ENCODE measurements at places on chromosomes 1 and 21. TPM values are rescaled to one million over a fixed set of nuclear protein-coding genes. Genes with fewer than 3 reads are reported as not detected.

The GBP4 gene
- total RNA-seq = 1.4 TPM

The DMBX1 gene
- not detected for total RNA-seq

The UBE2G2 gene
- total RNA-seq = 79.4 TPM

The WNT2B gene
- total RNA-seq = 1.2 TPM

The MRPL9 gene
- 91.0 TPM for total RNA-seq

The BRINP2 gene
- total RNA-seq = 20.6 TPM

DNA sequence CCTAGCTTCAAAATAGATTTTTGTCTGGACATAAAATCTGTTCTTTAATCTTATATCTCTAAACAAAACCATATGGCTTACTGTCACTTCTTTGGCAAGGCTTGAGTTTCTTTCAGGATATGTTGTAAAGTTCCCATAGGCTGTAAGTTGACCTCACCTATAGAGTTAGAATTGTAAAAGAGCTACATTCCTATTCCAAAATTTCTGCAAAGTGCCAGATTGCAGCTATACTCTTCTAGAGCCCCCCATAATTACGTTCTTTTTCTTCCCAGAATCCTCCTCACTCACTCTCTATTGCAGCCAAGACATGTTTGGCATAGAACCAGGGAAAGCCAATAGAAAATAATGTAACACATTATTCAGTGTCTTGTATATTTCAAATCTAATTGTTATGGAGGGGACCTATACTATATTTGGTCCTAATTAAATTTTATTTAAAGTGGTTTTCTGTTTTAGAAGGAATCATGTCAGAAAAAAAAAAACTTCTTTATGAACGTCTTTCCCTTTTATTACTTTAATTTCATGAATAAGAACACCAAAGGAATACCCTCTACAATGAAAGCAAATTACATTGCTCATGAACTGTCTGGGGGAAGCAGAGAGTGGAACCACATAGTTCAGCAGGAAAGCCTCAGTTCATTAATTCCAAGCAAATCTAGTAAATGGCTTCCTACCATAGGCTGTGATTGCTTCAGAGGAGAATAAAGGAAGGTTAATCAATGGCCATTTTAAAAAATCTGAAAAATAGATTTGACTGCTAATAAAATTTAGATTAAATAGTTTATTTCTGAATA is 22.3 kb downstream of the CTTNBP2NL start:
- no peak for DNase-seq

GRCh38 chr1:66300972-66301451 is 232.9 kb upstream of the SGIP1 start:
- DNase-seq = no peak

GRCh38 chr1:182718311-182718710 is 33.9 kb upstream of the RGS8 start:
- no peak for DNase-seq

DNA sequence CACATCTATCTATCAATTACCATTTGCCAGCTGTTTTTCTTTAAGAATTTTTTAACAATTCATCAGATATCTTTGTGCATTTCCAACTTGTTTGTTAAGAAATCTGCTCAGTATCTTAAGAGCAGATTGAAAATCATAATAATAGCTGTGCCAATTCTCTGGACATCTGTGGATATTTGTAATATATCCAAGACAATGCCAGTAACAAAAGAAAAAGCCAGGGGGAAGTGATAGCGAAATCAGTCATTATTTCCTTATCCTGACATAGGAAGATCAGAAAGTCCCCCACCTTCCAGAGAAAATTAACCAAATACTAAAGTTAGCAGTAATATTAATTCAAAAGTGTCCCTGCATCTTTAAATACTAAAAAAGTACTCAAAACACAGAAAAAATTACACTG is 217.1 kb downstream of the RERE start:
- peak; percentile 50 for DNase-seq

DNA sequence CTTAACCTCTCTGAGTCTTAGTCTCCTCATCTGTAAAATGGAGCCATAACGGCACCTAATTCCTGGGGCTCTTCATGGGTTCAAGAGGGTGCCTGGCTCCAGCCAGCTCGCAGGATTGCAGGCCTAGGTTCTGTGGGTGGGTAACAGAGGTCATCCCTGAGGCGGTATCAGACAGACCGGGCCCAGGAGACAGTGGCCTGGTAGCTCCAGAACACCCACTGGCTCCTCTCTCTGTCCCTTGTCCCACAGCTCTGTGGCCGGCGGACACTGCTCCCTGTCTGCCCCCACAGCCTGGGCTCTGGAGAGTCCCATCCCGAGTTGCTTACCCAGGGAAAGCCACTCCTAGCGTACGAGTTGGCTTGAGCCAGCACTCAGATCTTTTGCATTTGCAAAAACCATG is 150.3 kb downstream of the PEX14 start:
- no peak for DNase-seq

DNA sequence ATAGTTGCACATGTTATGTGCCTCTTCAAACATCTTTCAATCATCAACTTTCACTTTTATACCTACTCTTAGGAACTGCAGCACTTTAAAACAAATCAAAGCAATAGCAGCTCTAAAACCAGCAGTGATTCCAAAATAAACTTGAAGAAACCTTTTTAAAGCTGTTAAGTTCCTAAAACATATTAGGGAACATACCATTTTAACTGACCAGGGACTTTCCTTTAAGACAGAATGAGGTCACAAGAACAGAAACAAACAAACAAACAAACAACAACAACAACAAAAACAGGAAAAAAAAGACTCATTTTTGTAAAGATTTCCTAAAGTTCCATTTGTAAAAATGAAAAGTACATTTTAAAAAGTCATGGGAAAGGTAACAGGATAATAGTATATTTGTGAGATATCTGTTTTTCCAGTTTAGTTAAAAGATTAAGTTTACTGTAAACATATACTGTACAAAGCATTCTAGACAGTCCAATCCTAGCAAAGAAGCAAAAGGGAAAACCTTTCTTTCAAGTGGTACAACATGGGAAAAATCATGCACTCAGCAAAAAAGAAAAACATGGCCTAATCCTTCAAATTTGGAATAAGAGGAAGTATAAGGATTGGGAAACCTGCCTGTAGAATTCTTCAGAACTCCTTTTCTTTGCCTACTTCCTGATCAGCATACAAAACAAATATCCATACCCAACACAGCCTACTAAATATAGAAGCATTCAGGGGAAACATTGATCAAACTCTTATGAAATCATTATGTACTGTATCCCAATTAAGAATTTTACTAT is 45.5 kb downstream of the EPS15 start:
- DNase-seq = no peak

GRCh38 chr1:48006264-48006663 is 9.1 kb upstream of the TRABD2B start:
- peak; percentile 64 for DNase-seq

DNA sequence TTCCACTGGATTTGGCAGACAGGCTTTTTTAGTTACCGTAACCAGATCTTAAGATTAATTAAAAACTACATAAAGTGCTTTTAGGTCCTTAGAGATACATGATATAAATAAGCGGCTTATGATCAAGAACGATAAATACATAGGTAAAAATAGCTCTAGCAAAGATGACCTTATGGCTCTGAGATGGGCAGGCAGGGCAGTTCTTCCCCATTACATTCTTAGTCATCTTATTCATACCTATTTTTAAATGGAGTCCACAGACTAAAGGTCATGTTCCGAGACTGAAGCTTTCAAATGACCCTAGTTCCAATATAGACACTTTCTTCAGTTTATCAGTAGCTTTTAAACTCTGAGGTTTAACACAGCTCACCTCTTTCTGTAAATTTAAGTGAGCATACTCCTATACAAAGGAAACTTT is 4.3 kb downstream of the MCL1 start:
- peak; percentile 36 for DNase-seq

DNA sequence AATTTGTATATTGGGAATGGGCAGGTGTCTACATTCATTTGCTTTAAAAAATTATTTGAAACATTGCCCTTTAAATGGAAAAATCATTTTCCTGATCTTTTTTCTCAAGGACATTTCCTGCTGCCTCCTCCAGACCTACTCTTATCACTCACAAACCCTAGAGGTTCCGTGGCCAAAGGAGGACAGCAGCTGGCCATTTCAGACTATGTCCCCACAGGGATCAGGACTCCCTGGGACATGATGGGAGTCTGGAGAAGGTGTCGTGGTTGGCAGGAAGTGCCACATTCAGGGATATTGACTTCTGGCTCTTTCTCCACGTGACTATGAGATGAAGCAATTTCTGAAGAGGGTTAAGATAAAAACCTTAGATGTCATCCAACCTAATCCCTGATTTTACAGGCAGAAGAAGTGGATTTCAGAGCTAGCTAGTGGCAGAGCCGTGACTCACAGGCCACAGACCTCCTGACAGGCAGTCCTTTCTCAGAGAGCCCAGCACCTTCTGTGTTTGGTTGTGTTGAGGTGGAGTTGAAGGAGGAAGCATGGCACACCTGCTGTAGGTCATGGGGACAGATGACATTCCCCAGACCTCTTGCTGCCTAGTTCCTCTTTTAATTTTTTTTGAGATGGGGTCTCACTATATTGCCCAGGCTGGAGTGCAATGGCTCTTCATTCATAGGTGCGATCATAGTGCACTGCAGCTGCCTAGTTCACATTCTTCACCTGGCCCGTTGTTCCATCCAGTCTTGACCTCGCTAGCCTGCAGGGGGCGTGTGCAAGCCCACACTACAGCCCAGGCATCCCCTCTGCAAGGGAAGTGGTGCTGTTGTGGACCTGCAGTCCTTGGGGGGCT is 25.5 kb upstream of the IL10 start:
- DNase-seq = peak; percentile 34

- DNase-seq = no peak
Observed at GRCh38 chr1:95040032-95040525, 32.7 kb downstream of the ALG14 start.

GRCh38 chr1:167276969-167277368 is 56.3 kb downstream of the POU2F1 start:
- DNase-seq = no peak

DNA sequence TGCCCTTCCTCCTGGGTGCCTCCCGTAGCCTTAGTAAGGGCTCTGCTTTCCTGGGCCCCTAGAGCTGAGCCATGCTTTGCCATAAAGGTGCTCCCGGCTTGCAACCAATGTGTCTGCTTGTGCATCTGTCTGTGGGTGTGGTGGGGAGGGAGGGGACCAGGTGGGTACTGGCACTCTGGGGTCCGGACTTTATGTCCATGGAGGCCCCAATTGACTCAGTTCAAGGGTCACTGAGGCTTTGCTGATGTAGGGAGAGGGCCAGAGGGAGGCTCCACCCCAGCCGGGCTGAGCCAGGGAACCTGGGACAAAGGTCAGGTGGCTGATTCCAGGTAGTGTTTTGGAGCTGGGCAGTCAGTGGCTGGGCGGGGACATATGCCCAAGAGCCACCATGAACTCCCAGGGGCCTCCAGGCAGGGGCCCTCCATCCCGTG is 15.0 kb downstream of the TNFRSF25 start:
- DNase-seq = no peak

DNA sequence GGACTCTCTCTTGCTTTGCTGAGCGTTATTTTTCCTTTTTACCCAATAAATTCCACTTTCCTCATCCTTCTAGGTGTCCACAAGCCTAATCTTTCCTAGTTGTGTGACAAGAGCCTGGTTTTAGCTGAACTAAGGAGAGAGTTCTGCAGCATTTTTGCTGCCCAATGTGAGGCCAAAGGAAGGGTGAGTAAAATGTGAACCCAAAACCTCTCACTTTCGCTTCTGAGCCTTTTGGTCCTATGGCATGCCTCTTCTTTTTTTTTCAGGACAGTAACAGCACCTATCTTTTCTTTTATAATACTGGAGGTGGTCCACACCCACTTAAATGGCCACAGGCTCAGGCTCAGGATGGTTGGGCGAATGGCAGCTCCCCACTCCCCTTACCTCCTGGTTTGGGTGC is 111.1 kb downstream of the COP1 start:
- DNase-seq = no peak

DNA sequence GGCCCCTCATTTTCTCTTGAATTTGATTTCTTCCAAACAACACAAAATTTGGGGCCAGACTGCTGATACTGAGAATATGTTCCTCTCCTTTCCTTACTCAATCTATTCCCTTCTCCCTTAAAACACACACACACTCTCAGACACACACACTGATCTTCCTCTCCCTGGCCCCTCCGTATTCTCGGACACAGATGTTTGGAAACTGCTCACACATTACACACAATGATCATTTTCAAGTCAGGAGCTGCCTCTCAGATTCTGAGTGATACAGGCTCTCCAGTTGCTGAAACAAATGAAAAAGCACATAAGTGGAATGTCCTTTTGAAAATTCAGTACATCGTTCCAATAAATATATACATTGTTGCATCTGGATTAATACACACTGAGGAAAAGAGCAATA is 161.3 kb downstream of the CLEC20A start:
- DNase-seq = no peak

DNA sequence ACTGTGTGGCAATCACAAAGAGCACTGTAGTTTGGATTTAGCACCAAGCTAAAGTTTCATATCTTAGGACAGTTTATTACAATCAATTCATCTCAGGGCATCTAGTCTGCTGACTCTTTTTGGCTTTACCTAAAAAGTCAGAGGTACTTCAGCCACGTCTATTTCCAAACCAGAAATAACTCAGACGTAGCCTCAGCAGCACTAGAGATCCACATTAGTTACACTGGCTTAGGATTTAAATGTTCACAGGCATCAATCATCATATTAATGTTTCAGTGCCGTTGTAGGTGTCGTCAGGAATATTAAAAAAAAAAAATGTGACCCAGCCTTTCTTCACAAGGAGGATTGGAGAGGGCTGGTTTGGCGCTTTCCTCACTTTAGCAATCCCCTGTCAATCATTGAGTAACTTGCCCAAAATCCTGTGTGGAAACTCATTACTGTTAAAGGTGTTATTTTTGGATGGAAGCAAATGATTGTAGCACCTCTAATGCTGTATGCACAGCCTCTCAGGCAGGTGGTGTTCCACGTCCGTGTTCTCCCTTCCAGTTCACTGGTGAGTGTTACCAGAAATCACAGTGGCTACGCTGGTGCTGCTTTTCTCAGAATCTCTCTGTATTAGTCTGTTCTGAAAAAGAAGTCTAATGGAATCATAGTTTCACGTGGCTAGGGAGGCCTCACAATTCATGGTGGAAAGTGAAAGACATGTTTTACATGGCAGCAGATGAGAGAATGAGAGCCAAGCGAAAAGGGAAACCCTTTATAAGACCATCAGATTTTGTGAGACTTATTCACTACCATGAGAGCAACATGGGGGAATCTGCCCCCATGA is 45.4 kb downstream of the NEK7 start:
- no peak for DNase-seq

- DNase-seq = no peak
Observed at GRCh38 chr1:230787471-230787870, 40.3 kb downstream of the CAPN9 start.
